ENCODE measurements at places on chromosomes 1 and 21. TPM values are rescaled to one million over a fixed set of nuclear protein-coding genes. Genes with fewer than 3 reads are reported as not detected.

Gene PRR9
- not detected for total RNA-seq

Gene CSF1
- total RNA-seq = 0.58 TPM

Gene ATP1A4
- total RNA-seq = not detected

Gene ERRFI1
- 197 TPM for total RNA-seq

Gene ERG
- total RNA-seq = not detected

Gene OR2L2
- not detected for total RNA-seq

Gene MFAP2
- total RNA-seq = 24.1 TPM

Gene NAV1
- total RNA-seq = 63.8 TPM

Gene SFN
- 0.14 TPM for total RNA-seq

Gene LCE1A
- total RNA-seq = not detected

GRCh38 chr1:17575797-17576518 lies 36.5 kb downstream of the ARHGEF10L start:
- no peak overlapping the region for H3K27ac ChIP-seq
- peaks cover 15% of the 10 kb centered on the region for H3K4me1 ChIP-seq
- H3K4me3 ChIP-seq = no peak overlapping the region
- H3K36me3 ChIP-seq = no peaks in the 10 kb centered on the region
- H3K27me3 ChIP-seq = no peaks in the 10 kb centered on the region
- no peak for DNase-seq

- no peaks in the 10 kb centered on the region for H3K4me1 ChIP-seq
- H3K27ac ChIP-seq = no peak overlapping the region
- H3K36me3 ChIP-seq = no peaks in the 10 kb centered on the region
- H3K27me3 ChIP-seq = no peaks in the 10 kb centered on the region
- H3K4me3 ChIP-seq = no peak overlapping the region
Measured at GRCh38 chr1:230064283-230064682, 2.8 kb upstream of the GALNT2 start.

- DNase-seq = no peak
- H3K27me3 ChIP-seq = no peaks in the 10 kb centered on the region
- peaks cover 61% of the 10 kb centered on the region for H3K36me3 ChIP-seq
- no peak overlapping the region for H3K27ac ChIP-seq
- H3K4me3 ChIP-seq = no peak overlapping the region
Measured at GRCh38 chr1:212783976-212784375, 7.6 kb downstream of the NSL1 start.

GRCh38 chr1:66282343-66282852 lies 251.6 kb upstream of the SGIP1 start:
- no peak overlapping the region for H3K27ac ChIP-seq
- no peak for DNase-seq
- H3K4me3 ChIP-seq = no peak overlapping the region
- peaks cover 10% of the 10 kb centered on the region for H3K4me1 ChIP-seq

DNA sequence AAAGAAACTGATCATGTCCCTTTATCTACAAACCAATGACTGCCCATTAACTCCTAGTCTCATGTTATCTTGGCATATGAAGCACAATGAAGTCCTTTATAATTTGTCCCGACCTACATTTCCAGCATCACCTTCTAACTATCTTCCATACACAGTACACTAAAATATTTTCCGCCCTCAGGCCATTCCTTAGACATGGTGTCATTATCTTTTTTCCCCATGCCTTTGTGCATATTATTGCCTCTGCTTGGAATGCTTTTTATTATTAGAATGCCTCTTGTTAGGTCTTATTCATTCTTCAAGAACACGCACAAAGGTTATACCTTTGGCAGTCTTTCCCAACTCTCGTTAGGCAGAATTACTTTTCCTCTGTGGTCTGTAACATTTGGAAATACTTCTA lies 39.6 kb downstream of the ATG4C start:
- H3K36me3 ChIP-seq = 0 out of 2 replicates have a peak, but pooled peaks cover 2% of the 10 kb centered on the region
- no peak for DNase-seq
- H3K4me1 ChIP-seq = no peaks in the 10 kb centered on the region

DNA sequence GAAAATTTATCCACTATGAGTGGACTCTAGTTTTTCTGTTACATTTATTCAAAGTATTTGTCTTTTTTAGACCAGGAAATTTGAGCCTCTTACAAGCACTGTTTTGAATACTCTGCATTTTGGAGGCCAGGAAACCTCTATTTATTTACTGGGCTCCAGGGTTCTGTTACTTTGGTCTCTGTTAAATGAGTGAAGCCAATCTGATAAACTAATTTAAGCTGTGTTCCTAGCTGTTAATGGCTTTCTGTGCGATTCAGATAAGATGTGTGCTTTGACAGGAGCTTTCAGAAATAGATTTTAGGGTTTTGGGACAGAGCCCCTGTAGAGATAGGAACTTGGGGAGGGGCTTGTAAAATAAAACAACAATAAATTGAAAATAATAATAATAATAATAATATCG lies 23.9 kb downstream of the ACKR1 start:
- no peak for DNase-seq
- H3K4me1 ChIP-seq = no peaks in the 10 kb centered on the region
- no peak overlapping the region for H3K27ac ChIP-seq
- H3K36me3 ChIP-seq = no peaks in the 10 kb centered on the region
- no peaks in the 10 kb centered on the region for H3K27me3 ChIP-seq

- no peak overlapping the region for H3K4me3 ChIP-seq
- no peaks in the 10 kb centered on the region for H3K36me3 ChIP-seq
- no peak overlapping the region for H3K27ac ChIP-seq
- no peak for DNase-seq
- no peaks in the 10 kb centered on the region for H3K4me1 ChIP-seq
Measured at GRCh38 chr1:7570311-7570710, 200.8 kb upstream of the VAMP3 start.

- H3K4me3 ChIP-seq = no peak overlapping the region
- H3K27ac ChIP-seq = no peak overlapping the region
- H3K36me3 ChIP-seq = no peaks in the 10 kb centered on the region
- peaks cover 5% of the 10 kb centered on the region for H3K27me3 ChIP-seq
Measured at GRCh38 chr1:101388904-101389546, 152.2 kb downstream of the S1PR1 start.

DNA sequence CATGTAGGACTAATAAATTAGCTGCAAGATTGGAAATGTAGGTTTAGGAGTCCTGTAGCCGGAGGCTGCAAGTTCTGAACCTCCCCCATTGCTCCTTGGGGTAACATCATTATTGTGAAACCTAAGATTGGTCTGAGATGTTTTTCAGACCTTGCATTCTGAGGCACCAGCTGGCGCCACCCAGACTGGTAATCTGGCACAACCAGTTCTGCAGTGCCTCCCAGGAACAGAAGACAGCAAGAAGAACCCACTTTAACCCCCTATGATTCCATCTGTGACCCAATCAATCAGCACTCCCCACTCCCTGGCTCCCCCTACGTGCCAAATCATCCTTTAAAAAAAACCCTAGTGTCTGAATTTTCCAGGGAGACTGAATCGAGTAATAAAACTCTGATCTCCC lies 11.6 kb upstream of the DNAJC6 start:
- no peaks in the 10 kb centered on the region for H3K36me3 ChIP-seq
- no peak overlapping the region for H3K27ac ChIP-seq
- DNase-seq = no peak
- H3K4me3 ChIP-seq = no peak overlapping the region
- H3K27me3 ChIP-seq = no peaks in the 10 kb centered on the region

- peaks cover 29% of the 10 kb centered on the region for H3K4me1 ChIP-seq
- H3K27me3 ChIP-seq = no peaks in the 10 kb centered on the region
- DNase-seq = no peak
Measured at GRCh38 chr1:225660544-225660946, 7.6 kb upstream of the ENAH start.

- DNase-seq = peak; percentile 97
Measured at GRCh38 chr1:145858901-145859490, at the start of gene PIAS3. PIAS3 (minus strand) TSS chr1:145859081; CDS start chr1:145858990, 91 bp downstream.

DNA sequence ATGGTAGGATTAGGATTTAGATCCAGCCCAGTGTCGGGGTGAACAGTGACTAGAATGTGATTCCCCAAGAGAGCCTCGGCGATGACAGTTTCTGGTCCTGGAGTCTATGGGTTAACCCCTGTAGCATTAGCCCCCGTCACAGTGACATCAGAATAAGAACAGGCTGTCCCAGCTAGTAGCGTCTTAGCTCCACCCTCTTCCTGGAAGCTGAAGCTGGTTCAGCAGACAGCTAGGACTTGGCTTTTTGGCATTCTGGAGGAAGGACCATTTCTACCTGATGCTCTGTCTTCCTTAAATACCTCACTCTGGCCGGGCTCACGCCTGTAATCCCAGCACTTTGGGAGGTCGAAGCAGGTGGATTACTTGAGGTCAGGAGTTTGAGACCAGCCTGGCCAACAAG lies 5.0 kb downstream of the NDUFS2 start:
- peaks cover 29% of the 10 kb centered on the region for H3K36me3 ChIP-seq
- no peaks in the 10 kb centered on the region for H3K27me3 ChIP-seq
- DNase-seq = no peak
- H3K4me1 ChIP-seq = no peaks in the 10 kb centered on the region
- no peak overlapping the region for H3K27ac ChIP-seq

- no peaks in the 10 kb centered on the region for H3K36me3 ChIP-seq
- H3K27ac ChIP-seq = no peak overlapping the region
- H3K4me1 ChIP-seq = no peaks in the 10 kb centered on the region
- H3K4me3 ChIP-seq = no peak overlapping the region
- no peak for DNase-seq
Measured at GRCh38 chr1:213585959-213586586, 401.7 kb upstream of the PROX1 start.

- DNase-seq = no peak
- H3K4me3 ChIP-seq = no peak overlapping the region
- peaks cover 12% of the 10 kb centered on the region for H3K27me3 ChIP-seq
- H3K27ac ChIP-seq = no peak overlapping the region
Measured at GRCh38 chr1:17348593-17349234, 23.3 kb upstream of the PADI6 start.

GRCh38 chr1:103900005-103900404 lies 150.3 kb downstream of the AMY1C start:
- no peak overlapping the region for H3K27ac ChIP-seq
- H3K27me3 ChIP-seq = no peaks in the 10 kb centered on the region
- H3K4me1 ChIP-seq = no peaks in the 10 kb centered on the region
- peak; percentile 13 for DNase-seq
- H3K4me3 ChIP-seq = no peak overlapping the region
- H3K36me3 ChIP-seq = no peaks in the 10 kb centered on the region

- DNase-seq = peak; percentile 47
- H3K36me3 ChIP-seq = no peaks in the 10 kb centered on the region
- H3K4me3 ChIP-seq = no peak overlapping the region
- H3K4me1 ChIP-seq = peaks cover 20% of the 10 kb centered on the region
- no peak overlapping the region for H3K27ac ChIP-seq
Measured at GRCh38 chr1:2382621-2383361, 8.6 kb downstream of the MORN1 start.

DNA sequence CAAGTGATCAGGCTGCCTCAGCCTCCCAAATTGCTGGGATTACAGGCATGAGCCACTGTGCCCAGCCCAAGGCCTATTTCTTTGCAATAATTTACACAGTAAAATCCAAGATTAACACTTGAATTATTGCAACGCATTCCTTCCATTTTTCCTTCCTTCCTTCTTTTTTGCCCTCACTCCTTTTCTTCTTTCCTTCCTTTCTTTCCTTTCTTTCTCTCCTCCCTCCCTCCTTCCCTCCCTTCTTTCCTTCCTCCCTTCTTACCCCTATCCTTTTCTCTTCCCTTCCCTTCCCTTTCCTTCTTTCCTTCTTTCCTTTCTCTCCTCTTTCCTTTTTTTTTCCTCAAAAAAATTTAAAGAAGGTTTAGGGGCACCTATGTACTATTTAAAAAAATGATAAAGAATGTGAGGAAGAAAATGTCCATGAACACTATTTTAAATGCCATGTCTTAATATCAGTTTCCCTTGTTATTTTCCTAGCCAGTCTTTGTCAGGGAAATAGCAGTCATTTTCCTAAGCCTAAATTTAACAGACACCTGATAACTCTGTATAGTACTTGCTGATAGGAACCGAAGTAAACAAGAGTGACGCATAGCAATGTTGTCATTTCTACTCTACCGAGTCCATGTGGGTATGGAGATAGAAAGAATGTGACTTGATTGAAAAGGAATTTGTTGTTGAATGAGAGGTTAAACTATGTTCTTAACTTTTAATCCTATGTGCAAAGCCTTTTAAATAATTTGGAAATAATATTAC lies 79.8 kb upstream of the HMCN1 start:
- no peaks in the 10 kb centered on the region for H3K4me1 ChIP-seq
- H3K27me3 ChIP-seq = no peaks in the 10 kb centered on the region
- DNase-seq = no peak

DNA sequence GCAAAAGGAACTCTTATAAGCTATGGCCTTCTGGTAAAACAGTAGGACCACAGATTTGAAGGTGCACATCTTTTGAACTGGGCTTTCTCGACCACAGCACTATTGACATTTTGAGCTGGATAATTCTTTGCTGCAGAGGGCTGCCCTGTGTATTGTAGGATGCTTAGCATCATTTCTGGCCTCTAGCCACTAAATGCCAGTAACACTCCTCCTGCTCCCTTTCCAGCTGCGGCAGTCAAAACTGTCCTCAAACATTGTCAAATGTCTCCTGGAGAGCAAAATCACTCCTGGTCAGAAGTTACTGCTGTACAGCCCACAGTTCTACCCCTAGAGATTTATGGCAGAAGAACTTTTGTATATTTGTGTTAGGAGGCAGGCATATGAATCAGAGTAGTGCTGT lies 836.7 kb downstream of the PLA2G4A start:
- H3K4me1 ChIP-seq = no peaks in the 10 kb centered on the region
- H3K4me3 ChIP-seq = no peak overlapping the region
- DNase-seq = no peak
- no peak overlapping the region for H3K27ac ChIP-seq
- H3K27me3 ChIP-seq = no peaks in the 10 kb centered on the region
- H3K36me3 ChIP-seq = no peaks in the 10 kb centered on the region

DNA sequence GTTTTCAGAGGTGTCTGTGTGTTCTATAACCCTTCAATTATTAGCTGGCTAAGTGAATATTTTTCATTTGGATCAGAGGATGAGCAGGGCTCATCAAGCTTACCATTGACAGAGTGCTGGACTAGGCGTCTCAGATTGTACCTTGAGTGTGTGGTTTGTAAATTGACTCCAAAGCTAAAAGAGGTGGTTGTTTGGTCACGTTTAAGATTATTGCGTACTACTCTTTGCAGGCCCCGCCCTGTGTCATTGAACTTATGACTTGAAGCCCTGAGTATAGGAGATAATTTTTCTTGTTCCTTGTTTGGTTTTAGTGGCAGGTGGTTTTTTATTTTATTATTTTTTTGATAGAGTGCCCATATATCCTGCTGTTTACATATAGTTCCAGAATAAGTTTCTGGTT lies 17.7 kb downstream of the MRPS6 start:
- H3K4me1 ChIP-seq = no peaks in the 10 kb centered on the region
- peaks cover 3% of the 10 kb centered on the region for H3K36me3 ChIP-seq
- no peak overlapping the region for H3K4me3 ChIP-seq
- H3K27me3 ChIP-seq = no peaks in the 10 kb centered on the region
- no peak for DNase-seq
- no peak overlapping the region for H3K27ac ChIP-seq

DNA sequence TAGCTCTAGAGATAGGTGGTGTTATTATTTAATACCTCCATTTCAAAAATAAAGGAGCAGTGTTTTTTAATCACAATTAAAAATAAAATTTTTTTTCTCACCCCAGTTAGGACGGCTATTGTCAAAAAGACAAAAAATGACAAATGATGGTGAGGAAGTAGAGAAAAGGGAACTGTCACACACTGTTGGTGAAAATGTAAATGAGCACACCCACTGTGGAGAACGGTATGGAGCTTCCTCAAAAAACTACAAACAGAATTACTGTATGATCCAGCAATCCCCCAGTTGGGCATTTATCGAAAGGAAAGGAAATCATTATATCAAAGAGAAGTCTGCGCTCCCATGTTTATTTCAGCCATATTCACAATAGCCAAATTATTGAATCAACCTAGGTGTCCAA lies 148.7 kb upstream of the NR5A2 start:
- H3K27ac ChIP-seq = no peak overlapping the region
- no peaks in the 10 kb centered on the region for H3K27me3 ChIP-seq
- H3K36me3 ChIP-seq = no peaks in the 10 kb centered on the region
- no peak overlapping the region for H3K4me3 ChIP-seq
- DNase-seq = no peak

Measured in SJCRH30 (cell line).